ENCODE measurements at places on chromosomes 5 and 9. TPM values are rescaled to one million over a fixed set of nuclear protein-coding genes. Genes with fewer than 3 reads are reported as not detected.

DNA sequence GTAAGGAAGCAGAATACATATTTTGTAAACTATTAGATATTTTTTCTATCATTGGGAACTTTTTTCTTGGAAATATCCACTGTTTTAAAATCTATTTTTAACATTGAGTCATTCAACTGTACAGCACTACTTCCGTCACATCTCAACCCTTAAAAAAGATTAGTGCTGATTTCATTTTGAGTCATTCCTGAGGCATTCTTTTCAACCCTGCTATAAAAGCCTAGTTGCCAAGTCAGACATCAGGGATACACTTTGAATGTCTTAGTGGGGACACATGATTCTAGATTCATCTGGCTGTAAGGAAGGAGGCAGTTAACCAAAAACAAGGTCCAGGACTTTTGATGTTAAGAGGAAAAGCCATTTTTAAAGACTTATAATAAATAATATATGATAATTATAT, 160.9 kb downstream of the GIN1 start:
- no peak for DNase-seq

DNA sequence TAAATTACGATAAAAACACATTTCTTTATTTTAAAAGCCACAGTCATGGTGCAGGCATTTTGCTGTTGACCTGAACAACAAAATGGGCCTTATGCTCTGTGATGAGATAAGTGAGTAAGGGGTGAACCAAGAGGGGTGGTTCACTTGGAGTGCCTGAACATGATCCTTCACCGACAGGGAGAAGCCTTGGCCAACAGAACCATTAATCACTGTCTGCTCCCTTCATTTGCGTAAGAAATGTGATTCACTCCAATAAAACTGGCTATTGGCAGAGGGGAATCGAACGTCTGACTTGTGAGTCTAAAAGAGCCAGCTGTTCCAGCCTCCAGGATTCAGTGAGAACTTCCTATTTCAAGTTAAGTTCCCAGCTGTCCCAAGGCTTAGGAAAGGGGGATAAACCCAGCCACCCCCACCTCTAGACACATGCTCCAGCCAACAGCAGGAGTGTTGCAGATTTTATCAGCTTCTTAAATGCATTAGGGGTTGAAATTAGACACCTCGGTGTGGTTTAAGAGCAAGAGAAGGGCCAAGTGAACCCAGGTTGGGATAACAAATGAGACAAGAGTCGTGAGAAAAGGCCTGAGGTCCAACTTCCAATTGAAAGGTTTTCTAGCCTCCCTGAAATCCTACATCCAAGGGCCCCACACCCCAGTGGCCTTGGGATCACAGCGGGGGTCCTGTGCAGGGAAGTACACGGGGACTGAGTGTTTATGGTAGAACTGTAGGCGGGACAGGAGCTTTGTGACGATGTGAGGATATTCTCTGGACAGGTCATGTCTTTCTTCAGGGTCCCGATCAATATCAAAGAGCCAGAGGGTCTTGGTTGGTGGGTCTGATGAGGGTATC, 131.4 kb upstream of the LHFPL2 start:
- no peak for DNase-seq

GRCh38 chr5:102545175-102545574, 46.4 kb upstream of the SLCO6A1 start:
- no peak for DNase-seq

DNA sequence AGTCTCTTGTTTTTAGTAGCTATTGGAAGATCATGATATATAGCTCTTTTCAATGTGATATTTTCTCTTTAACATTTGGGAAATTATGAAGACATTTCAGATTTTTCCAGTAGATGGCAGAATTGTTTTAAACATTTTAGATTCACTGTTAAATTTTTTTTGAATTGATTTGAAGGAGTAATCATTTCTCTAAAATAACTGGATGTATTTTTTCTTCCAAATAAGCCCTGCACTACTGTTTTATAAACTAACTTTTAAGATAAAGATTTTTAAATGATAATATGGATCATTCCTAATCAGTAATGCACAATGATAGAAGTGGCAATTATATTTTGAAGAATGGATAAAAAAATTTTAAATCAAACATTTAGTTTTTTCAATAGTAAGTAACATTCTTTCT, 14.2 kb downstream of the NDUFAF2 start:
- no peak for DNase-seq

- DNase-seq, result no peak
Observed at GRCh38 chr5:88214655-88215054, 54.0 kb downstream of the TMEM161B start.

GRCh38 chr5:983238-983524, 25.4 kb upstream of the NKD2 start:
- no peak for DNase-seq

DNA sequence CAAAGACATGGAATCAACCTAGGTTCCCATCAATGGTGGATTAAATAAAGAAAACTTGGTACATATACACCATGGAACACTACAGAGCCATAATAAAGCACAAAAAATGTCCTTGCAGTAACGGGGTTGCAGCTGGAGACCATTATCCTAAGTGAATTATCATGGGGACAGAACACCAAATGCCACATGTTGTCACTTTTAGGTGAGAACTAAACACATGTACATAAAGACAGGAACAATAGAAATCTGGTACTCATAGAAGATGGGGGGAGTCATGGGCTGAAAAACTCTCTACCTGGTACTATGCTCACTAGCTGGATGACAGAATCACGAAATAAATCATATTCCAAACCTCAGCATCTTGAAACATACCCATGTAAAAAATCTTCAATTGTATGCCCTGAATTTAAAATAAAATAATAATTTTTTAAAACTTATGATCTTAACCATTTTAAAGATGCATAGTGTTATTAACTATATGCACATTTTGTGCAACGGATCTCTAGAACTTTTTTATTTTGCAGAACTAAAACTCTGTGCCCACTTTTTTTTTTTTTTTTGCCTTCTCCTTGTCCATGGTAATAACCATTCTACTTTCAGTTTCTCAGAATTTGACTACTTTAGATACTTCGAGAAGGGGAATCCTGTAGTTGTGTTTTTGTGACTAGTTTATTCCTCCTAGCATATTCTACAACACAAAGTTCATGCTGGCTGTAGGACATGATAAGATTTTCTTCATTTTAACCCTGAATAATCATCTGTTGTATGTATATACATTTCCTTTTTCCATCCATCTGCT, 1081.6 kb upstream of the ACO1 start:
- DNase-seq, result no peak

DNA sequence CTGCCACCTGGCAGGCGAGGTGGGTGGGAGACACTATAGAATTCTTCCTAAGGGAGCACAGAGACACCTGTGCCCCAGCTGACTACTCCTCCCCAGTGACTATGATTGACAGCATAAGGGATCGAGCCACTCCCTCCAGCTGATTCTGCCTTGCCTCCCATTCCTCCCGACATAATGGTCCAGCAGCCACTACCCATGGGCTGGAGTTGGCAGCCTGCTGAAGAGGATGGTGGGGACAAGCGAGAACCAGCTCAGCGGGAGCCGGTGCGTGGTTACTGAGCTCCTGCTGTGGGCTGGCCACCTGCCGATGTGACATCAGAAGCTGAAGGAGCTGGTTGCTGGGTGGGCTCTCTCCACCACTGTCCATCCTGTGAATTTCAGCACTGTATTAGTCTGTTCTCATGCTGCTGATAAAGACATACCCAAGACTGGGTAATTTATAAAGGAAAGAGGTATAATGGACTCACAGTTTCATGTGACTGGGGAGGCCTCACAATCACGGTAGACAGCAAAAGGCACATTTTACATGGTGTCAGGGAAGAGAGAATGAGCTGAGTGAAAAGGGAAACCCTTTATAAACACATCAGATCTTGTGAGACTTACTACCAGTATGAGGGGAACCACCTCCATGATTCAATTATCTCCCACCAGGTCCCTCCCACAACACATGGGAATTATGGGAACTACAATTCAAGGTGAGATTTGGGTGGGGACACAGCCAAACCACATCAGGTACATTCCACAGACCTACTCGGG, 12.1 kb upstream of the NCS1 start:
- no peak for DNase-seq

- no peak for DNase-seq
Observed at GRCh38 chr9:33172256-33173238, 5.4 kb upstream of the B4GALT1 start.

GRCh38 chr5:147037515-147038205, 159.1 kb upstream of the PPP2R2B start:
- no peak for DNase-seq

DNA sequence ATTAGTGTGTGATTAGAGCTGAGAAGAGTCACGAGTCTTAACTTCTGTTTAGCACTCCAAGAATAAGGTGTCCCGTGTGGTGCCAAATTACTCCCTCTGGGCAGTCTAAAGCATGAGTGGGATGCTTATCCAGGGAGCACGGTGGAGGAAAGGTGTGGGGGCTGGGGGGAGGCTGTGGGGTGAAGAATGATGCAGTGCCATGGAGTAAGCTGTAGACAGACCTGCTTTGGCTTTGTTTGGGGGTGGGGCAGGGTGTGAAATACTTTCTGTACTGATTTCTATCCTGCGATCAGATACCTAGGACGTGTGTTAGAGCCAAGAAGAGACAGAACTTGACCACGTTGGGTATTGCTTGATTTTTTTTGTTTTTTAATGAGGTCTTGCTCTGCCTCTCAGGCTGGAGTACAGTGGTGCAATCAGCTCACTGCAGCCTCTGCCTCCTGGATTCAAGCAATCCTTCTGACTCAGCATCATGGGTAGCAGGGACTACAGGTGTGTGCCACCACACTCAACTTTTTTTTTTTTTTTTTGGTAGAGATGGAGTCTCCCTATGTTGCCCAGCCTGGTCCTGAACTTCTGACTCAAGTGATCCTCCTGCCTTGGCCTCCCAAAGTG, 232.8 kb downstream of the MAN2A1 start:
- DNase-seq, result no peak

- DNase-seq, result peak; percentile 64
Observed at GRCh38 chr9:134962065-134962972, 44.6 kb upstream of the FCN1 start.

DNA sequence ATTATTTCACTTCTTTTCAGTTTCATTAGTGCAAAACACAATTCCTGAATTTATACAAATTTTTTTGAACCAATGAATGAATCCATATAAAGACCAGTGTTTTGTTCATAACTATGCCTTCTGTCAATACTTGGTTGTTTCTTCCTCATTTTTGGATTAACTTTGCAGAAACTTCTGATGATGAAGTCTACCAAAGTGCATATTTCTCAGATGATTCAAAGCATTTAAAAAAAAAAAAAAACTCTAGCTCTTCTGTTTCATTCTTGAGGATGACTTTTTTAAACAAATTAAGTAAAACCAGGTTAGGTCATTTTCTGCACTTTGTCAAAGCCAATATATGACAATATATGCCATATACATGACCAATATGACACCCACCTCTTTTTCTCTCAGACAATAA, 92.6 kb downstream of the CHSY3 start:
- no peak for DNase-seq

DNA sequence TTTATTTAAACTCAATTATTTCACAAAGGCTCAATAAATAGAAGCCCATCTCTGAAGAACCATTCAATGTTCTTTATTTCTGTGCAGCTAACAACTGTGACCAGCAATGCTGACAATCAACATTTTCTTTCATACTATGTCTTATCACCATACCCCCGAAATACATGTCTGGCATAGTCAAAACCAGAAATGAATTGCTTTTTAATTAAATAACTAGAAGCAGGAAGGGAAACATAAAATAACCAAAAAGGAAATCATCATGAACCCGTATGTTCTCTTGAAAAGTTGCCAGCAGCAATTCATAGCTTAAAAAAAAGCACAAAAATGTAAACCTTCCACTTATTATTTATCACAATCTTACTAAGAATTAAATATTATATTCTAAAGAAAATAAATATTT, 212.4 kb downstream of the TMEM232 start:
- no peak for DNase-seq

- DNase-seq, result no peak
Observed at GRCh38 chr9:128059365-128059983, 7.6 kb downstream of the NAIF1 start.

DNA sequence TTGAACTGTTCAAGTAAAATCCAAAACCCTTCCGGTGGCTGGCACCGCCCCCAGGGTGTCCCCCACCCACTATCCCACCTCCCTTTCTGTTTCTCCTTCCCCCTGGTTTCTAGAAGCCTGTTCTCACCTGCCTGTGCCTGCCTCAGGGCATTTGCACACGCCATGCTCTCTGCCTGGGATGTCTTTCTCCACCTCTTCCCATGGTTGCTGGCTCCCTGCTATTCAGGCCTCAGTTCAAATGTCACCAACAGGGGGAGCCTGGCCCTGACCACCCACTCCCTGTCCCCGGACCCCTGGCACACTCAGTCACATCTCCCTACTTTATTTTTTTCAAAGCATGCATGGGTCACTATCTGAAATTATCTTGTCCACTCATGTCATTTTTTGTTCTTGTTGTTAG, 39.9 kb upstream of the EEIG1 start:
- DNase-seq, result no peak

- no peak for DNase-seq
Observed at GRCh38 chr5:41517909-41518308, 7.5 kb upstream of the PLCXD3 start.

- no peak for DNase-seq
Observed at GRCh38 chr9:77806741-77807140, 158.6 kb upstream of the GNA14 start.

DNA sequence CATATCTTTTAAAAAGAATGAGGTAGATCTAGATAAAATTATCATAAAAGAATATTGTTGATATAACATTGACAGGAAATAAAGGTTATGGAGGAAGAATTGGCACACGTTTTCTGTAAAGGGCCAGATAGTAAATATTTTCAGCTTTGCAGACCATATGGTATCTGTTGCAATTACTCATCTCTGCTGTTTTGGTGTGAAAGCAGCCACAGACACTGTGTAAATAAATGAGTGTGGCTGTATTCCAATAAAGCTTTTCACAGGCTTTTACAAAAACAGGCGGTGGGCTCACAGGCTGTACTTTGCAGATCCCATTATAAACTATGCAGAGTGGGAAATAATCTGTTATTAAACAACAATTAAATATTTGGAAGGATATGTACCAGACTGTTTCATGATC, 87.4 kb downstream of the SGCD start:
- no peak for DNase-seq

- peak; percentile 97 for DNase-seq
Observed at GRCh38 chr5:181260720-181261319, at the start of gene TRIM52. Gene TRIM52, minus strand, starts transcription at chr5:181261143. Its CDS starts 330 bp downstream, at chr5:181260813.

ANKRD55 gene
- total RNA-seq, result not detected

SMIM33 gene
- not detected for total RNA-seq

LTC4S gene
- 10.3 TPM for total RNA-seq

SLC9A3 gene
- total RNA-seq, result 1.1 TPM

RNF183 gene
- not detected for total RNA-seq

FCN2 gene
- not detected for total RNA-seq

SFXN1 gene
- 34.5 TPM for total RNA-seq

OLFM1 gene
- 17.9 TPM for total RNA-seq

PDE6A gene
- 0.05 TPM for total RNA-seq

LHX2 gene
- total RNA-seq, result not detected

PGGT1B gene
- total RNA-seq, result 27.0 TPM

SLC1A3 gene
- 95.4 TPM for total RNA-seq

MCCC2 gene
- 115 TPM for total RNA-seq

Measured in Right ventricle myocardium inferior (tissue), 1 donor.